Naive B cell (primary cell): ENCODE measurements at places on chromosomes 7 and 10. TPM values are rescaled to one million over a fixed set of nuclear protein-coding genes. Genes with fewer than 3 reads are reported as not detected.

The RET gene
- not detected for polyA plus RNA-seq

The PNLIPRP3 gene
- not detected for polyA plus RNA-seq

The GDI2 gene
- 450 TPM for polyA plus RNA-seq

The HOXA10 gene
- not detected for polyA plus RNA-seq

The TMEM236 gene
- polyA plus RNA-seq: not detected

The GNAT3 gene
- polyA plus RNA-seq: not detected

The PCLO gene
- not detected for polyA plus RNA-seq

The BAIAP2L1 gene
- 0.29 TPM for polyA plus RNA-seq

The PLAU gene
- not detected for polyA plus RNA-seq

The FAM131B gene
- polyA plus RNA-seq: not detected

DNA sequence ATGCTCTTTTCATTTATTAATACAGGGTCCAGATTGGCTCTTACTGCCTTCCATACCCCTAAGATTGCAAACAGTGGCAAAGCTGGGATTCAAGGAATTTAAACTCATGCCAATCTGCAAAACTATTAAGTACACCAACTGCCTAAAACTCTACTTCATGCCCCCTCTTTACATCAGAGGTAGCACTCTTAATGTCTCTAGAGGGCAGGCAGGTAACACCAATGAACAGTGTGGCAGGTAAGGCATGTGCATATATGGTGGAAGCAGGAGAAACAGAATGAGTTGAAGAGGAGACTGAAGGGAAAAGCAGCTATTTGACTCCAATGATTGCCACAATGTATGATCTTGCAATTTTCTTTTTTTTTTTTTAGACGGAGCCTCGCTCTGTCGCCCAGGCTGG lies 156.7 kb downstream of the BTAF1 start:
- no peak overlapping the region for H3K4me3 ChIP-seq
- H3K27ac ChIP-seq: no peak overlapping the region
- peaks cover 27% of the 10 kb centered on the region for H3K36me3 ChIP-seq
- no peaks in the 10 kb centered on the region for H3K27me3 ChIP-seq
- H3K4me1 ChIP-seq: peaks cover 6% of the 10 kb centered on the region

- H3K4me3 ChIP-seq: no peak overlapping the region
- H3K27me3 ChIP-seq: no peaks in the 10 kb centered on the region
- no peaks in the 10 kb centered on the region for H3K36me3 ChIP-seq
These were observed 6.8 kb downstream of the BRI3 start for GRCh38 chr7:98288064-98288823.

DNA sequence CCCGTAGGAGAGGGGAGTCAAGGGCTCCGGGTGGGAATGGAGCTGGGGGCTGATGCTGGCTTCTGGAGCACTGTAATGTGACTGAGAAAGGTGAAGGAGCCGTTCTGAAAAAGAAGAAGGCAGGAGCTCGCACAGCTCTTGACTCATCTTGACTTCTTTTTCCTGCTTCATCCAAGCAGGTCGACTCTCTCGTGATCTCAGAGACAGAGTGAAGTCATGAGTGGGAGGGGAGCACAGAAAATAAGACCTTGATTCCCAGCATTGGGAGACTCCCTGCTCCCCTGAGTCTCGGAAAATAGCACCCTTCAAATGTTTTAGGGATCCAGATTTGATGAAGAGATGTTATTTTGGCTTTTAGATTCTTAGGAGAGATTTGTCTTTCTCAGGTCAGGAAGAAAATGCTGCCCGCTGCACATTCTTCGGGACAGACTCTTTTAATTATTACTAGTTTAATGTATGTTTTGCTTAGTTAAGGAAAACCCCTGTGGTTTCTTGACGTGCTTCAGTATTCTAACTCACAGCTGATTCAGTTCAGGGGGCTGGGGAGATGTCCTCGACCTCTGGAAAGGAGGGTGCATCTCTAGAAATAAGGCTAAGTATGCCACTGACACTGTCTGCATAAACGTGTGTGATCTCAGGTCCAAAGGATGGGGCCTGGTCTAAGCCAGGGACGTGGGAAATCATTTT lies 34.1 kb downstream of the EGFR start:
- H3K27ac ChIP-seq: no peak overlapping the region
- H3K36me3 ChIP-seq: no peaks in the 10 kb centered on the region
- no peaks in the 10 kb centered on the region for H3K4me1 ChIP-seq
- no peak overlapping the region for H3K4me3 ChIP-seq

- H3K27ac ChIP-seq: no peak overlapping the region
- no peak overlapping the region for H3K4me3 ChIP-seq
- no peaks in the 10 kb centered on the region for H3K4me1 ChIP-seq
These were observed 42.7 kb upstream of the OIT3 start for GRCh38 chr10:72850861-72851260.

DNA sequence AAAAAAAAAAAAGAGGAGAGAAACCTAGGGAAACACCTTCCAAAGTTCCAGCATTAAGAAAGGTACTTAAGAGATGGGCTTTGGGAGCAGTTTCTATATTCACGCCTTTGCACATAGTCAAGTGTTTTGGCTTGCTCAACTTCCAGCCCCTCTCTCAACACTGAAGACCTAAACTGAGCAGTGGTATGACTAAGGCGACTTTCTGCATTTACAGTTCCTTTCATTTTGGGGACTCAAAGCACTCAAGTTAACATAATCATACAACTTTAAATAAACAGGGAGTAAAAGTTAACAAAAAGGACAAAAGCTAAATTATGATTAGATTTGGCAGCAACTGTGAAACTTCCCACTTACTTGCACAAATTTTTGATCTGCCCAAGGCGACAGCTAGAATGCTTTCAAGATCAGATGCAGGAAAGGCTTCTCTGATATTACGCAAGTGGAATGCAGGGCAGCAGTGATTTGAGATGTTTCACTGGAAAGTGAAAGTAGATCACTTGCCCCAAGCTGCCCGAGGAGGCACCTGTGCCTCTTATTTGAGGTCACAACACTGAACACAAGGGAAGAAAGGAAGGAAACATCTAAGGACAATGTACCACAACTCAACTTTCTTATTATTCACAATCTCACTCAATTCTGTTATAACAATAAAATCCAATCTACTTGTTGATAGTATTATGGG lies 199.5 kb downstream of the SKAP2 start:
- H3K4me1 ChIP-seq: peaks cover 17% of the 10 kb centered on the region
- no peaks in the 10 kb centered on the region for H3K36me3 ChIP-seq
- H3K27ac ChIP-seq: peak overlapping the region; percentile 32
- peak; percentile 39 for DNase-seq
- H3K27me3 ChIP-seq: no peaks in the 10 kb centered on the region

DNA sequence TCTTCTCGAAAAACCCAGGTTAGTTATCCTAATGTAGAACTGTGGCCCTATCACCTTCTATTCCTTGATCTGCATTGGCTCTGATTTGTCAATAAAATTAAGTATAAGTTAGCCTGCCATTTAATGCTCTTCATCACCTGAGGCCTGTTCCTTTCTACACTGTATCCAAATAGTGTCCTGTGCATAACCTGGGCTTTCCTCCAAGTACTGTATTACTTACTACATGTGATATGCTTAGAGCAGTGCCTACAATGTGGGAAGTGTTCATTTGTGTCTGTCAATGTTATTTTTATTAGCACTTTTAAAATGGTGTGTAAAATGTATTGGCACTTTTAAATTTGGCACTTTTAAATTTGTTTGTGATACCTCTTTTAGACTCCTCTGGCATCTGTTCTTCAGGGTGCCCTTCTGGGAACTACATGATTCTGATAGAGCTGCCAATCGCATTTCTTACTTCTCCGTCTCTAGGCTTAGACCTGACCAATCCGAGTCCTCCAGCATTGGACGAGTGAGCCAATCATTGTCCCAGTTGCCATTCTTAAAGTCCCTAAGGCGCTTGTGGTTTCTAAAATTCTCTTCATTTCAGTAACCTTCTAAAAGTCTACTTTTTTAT lies 85.5 kb downstream of the GNAI1 start:
- no peaks in the 10 kb centered on the region for H3K27me3 ChIP-seq
- no peak for DNase-seq
- no peaks in the 10 kb centered on the region for H3K36me3 ChIP-seq
- no peak overlapping the region for H3K4me3 ChIP-seq
- H3K27ac ChIP-seq: no peak overlapping the region
- H3K4me1 ChIP-seq: no peaks in the 10 kb centered on the region

- H3K4me3 ChIP-seq: no peak overlapping the region
- no peak for DNase-seq
- H3K27ac ChIP-seq: peak overlapping the region; percentile 8
- H3K4me1 ChIP-seq: peaks cover 3% of the 10 kb centered on the region
These were observed 41.1 kb downstream of the ZC3HC1 start for GRCh38 chr7:130009848-130010688.

DNA sequence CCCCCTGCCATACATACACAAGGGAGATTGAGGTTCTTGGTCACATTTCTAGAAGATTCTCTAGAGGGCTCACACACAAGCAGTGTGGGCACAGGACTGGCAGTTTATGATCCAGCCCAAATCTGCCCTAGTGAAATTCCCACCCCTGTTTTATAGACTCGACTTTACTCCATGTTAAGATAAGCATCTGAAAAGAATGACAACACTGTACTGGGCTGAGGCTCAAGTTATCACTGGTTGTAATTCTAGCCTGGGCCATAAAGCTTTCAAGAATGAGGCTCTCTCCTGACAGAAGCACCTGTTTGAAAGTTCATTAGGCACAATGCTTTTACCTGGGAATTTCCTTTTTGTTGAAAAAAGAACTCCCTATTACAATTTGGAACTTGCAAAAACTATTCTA lies 195.6 kb upstream of the GLI3 start:
- no peak overlapping the region for H3K4me3 ChIP-seq
- no peak for DNase-seq
- no peaks in the 10 kb centered on the region for H3K4me1 ChIP-seq

DNA sequence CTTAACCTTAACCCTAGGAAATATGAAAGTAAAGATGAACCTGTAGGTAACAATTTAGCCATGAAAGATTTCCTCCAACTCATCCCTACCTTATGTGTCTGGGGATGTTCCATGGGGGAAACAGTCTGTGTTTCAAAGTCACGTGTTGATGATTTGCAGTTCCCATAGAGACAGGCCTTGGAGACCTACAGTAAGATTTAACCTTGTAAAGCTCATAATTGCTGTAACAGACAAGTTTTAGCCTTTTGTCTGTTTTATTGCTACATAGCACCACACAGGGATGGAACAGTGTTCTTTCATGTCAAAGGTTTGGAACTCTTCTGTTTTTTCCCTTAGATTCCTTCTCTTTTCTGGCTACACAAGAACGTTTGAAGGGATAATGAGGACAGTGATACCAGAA lies 35.2 kb upstream of the ITGA8 start:
- H3K27me3 ChIP-seq: peaks cover 33% of the 10 kb centered on the region
- no peak for DNase-seq
- H3K4me1 ChIP-seq: no peaks in the 10 kb centered on the region
- H3K27ac ChIP-seq: no peak overlapping the region

DNA sequence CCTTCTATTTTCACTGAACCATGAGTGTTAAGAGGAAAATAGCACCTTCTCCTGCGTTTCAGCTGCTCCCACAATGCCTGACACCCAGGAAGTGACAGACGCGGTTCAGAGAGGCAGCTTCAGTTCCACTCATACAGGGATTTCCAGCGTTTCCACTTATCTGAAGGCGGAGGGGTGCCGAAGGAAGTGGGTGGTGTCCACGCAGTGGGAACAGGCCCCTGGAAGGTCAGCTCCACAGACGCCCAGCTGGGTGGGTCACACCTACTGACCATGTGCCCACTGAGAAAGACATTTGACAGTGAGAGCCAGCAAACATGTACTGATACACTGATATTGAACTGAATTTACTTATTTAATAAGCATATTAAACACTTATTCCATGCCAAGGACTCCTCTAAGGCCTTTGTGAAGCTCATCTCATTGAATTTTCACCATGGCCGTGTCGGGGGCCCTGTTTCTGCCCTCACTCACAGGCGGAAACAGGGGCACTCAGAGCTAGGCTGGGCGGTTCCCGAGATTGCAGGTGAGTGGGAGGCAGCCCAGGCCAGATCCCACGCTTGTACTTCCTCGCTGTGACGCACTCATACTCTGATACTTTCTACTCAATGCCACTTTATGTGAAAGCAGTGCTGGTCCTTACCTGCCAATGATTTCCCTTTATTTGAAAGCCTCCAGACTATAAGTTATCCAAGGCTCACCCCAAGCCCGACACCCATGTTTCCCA lies 96.8 kb downstream of the TCERG1L start:
- no peak overlapping the region for H3K4me3 ChIP-seq
- H3K36me3 ChIP-seq: no peaks in the 10 kb centered on the region
- no peak overlapping the region for H3K27ac ChIP-seq

- DNase-seq: no peak
- H3K4me1 ChIP-seq: peaks cover 16% of the 10 kb centered on the region
- H3K36me3 ChIP-seq: peaks cover 10% of the 10 kb centered on the region
- H3K4me3 ChIP-seq: no peak overlapping the region
- no peak overlapping the region for H3K27ac ChIP-seq
These were observed 150.9 kb downstream of the SND1 start for GRCh38 chr7:127802845-127803244.

- H3K36me3 ChIP-seq: peaks cover 8% of the 10 kb centered on the region
- H3K4me1 ChIP-seq: no peaks in the 10 kb centered on the region
- H3K27ac ChIP-seq: no peak overlapping the region
- no peak overlapping the region for H3K4me3 ChIP-seq
These were observed 5.7 kb upstream of the OR2F2 start for GRCh38 chr7:143929224-143929920.

- H3K4me1 ChIP-seq: no peaks in the 10 kb centered on the region
- no peak for DNase-seq
- H3K27me3 ChIP-seq: peaks cover 21% of the 10 kb centered on the region
These were observed 96.3 kb upstream of the VIPR2 start for GRCh38 chr7:159240962-159241361.
